ENCODE measurements at places on chromosomes 4 and X.

- DNase-seq: no peak
These were observed 24.8 kb downstream of the SPRY1 start for GRCh38 chr4:123421227-123421936.

GRCh38 chrX:105526431-105526830 is 295.9 kb upstream of the NRK start:
- no peak for DNase-seq

- DNase-seq: no peak
These were observed 47.0 kb downstream of the EVC start for GRCh38 chr4:5757954-5758353.

GRCh38 chr4:130233377-130234047 is 1137.6 kb downstream of the C4orf33 start:
- DNase-seq: no peak

DNA sequence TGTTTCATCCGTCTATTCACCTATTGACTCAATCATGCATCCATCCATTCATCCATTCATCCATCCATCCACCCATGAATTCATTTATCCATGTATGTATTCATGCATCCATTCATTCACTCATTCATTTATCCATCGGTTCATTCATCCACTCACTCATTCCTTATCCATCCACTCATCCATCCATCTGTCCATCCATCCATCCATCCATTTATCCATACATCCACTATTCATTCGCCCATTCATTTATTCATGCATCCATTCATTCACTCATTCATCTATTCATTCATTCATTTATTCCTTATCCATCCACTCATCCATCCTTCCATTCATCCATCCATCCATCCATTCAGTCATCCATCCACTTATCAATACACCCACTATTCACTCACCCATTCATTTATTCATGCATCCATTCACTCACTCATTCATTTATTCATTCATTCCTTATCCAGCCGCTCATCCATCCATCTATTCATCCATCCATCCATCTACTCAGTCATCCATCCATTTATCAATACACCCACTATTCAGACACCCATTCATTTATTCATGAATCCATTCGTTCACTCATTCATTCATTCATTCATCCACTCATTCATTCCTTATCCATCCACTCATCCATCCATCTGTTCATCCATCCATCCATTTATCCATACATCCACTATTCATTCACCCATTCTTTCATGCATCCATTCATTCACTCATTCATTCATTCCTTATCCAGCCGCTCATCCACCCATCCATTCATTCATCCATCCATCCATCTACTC is 11.2 kb downstream of the P2RY8 start:
- no peak for DNase-seq

GRCh38 chr4:35164063-35164462 is 1080.3 kb downstream of the ARAP2 start:
- no peak for DNase-seq

- DNase-seq: no peak
These were observed 24.5 kb downstream of the PDLIM3 start for GRCh38 chr4:185510806-185511205.

DNA sequence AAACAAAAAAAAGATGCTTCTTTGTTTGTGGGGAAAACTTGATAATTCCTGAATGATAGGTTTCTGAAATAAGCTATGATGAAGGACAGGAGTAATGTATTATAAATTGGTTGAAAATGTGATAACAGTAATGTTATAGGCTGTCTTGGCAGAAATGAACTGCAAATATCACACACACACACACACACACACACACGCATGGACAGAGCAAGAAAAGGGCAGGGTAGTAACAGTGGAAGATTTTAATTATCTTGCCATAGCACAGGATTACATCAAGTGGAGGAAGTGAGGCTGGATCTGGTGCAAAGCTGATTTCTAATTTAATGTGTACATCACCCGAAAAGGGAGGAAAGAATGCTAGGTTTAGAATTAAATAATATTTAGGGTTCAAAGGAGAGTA is 97.5 kb upstream of the CXXC4 start:
- no peak for DNase-seq

- no peak for DNase-seq
These were observed 67.6 kb downstream of the POLA1 start for GRCh38 chrX:24761306-24761705.
